ENCODE measurements at places on chromosomes 16 and 17.

GRCh38 chr16:54446639-54447038 is 160.1 kb upstream of the IRX3 start:
- DNase-seq: no peak

- DNase-seq: no peak
Observed at GRCh38 chr16:87064731-87065445, 252.3 kb downstream of the C16orf95 start.

DNA sequence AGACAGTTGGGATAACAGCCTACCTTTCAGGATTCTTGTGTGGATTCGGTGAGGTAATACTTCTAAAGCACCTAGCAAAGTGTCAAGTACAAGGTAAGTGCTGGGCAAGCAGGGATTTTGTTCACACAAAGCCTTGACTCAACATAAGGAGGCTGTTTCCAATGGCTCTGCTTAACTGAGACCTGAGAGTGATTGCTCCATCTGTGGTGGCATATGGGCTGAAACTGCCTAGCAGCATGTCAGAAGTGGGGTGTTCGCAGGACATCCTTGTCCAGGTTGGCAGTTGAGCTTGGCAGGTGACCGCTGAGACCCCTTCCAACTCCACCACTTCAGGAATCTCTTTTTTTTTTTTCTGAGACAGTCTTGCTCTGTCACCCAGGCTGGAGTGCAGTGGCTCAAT is 19.8 kb downstream of the IL4R start:
- DNase-seq: no peak

- no peak for DNase-seq
Observed at GRCh38 chr16:86052115-86052670, 153.2 kb downstream of the IRF8 start.

DNA sequence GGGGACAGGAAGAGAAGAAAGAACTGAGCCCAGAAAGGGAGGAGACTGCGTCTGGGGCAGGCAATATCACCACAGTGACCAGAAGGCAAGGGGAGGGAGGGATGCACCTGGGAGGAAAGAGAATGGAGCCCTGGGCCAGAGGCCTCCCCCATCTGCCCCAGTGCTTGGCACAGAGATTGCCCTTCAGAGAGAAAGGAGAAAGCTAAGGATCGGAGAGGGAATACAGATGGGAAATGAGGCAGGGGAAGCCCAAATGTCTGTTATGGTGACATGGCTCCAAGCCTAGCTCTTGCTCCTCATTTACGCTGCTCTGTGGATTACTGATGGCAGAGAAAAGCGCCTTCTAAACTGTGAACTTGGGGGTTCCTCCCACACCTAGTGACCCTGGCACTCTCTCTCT is 47.2 kb downstream of the PIPOX start:
- no peak for DNase-seq

Data from esophagus squamous epithelium (tissue), 5 donors.